ENCODE measurements at places on chromosomes 5 and 9.
A peak's percentile ranks its signal among the peaks of the same experiment; 100 is the strongest.

DNA sequence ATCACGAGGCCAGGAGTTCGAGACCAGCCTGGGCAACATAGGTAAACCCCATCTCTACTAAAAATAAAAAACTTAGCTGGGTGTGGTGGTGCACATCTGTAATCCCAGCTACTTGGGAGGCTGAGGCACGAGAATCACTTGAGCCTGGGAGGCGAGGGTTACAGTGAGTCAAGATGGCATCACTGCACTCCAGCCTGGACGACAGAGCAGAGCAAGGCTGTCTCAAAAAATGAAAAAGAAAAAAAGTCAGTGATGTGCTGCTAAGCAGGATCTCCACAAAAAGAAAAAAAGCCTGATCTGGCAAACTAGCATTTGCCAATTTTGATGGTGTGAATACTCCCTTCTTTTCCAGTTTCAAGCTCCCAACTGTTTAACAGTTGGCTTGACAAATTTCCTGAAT is 21.9 kb downstream of the F2R start:
- no peak for DNase-seq

GRCh38 chr9:86599561-86599960 is 245.4 kb upstream of the TUT7 start:
- no peak for DNase-seq

GRCh38 chr9:35646153-35646532 is 4.6 kb downstream of the SIT1 start:
- no peak for DNase-seq

GRCh38 chr9:25716220-25716872 is 38.1 kb upstream of the TUSC1 start:
- DNase-seq: peak; percentile 3

GRCh38 chr5:127236254-127236653 is 54.3 kb upstream of the MEGF10 start:
- DNase-seq: no peak

DNA sequence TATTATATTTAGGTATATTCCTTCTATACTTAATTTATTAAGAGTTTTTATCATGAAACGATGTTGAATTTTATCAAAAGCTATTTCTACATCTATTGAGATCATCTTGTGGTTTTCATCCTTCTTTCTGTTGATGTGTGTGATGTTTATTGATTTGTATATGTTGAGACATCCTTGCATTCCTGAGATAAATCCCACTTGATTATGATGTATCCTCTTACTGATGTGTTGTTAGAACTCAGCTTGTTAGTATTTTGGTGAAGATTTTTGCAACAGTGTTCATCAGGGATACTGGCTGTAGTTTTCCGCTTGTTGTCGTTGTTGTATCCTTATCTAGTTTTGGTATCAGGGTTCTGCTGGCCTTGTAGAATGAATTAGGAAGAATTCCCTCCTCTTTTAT is 213.6 kb downstream of the GDNF start:
- DNase-seq: no peak

DNA sequence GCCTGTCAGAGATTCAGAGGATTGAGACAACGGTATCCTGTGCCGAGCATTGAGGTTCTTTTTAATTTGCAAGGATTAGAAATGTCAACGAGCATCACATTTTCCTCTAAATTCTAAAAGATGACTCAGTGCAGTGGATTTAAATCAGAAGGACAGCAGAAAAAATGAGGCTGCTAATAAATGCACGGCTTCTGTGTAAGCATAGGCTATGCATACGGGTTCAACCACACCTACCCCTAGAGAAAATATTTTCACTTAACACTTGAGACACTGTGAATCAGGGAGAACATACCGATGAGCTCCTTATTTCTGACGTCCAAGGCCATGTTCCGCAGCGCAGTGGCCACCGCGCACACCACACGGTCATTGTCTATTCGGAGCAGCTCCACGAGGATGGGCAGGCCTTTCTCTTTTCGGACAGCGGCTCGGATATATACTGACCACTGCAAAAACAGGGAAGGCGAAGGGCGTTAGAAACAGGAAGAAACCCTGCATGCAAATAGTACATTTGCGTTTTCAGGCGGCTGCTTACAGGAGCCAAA is 321.4 kb upstream of the DAP start:
- no peak for DNase-seq

DNA sequence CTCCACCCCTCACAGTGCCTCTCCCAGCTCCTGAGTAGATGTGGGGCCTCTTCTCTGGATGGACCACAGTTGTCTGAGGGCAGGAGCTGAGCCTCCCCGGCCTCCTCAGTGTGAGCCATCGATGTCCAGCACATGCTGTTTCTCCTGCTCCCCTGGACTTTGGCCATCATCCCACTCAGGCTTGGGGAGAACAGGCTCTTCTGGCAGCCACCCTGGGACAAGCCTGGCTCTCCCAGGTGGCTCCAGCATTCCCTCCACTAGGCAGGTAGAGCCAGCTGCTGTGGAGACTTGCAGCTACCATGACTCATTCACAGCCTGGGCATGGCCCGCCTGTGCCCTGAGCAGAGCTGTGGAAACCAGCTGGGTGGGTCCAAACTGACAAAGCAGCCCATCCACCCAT is 77.0 kb downstream of the CSNK1A1 start:
- no peak for DNase-seq

DNA sequence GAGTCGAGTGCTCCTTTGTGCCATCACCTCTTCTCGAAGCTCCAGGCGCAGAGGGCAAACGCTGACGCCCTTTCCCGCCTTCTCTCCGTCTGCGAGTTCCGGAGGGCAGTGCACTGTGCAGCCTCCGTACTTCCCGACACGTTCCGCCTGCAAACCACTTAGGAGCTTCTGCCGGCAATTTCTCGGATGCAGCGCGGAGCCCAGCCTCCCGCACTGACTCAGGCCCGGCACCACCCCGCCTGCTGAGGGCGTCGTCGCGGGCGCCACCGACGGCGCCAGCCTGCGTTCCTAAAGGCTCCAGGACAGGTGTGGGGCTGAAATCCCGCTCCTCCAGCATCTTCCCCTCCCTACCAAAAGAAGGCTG is 9.3 kb upstream of the TRIM36 start:
- DNase-seq: no peak

GRCh38 chr5:147972076-147972840 is 65.9 kb upstream of the C5orf46 start:
- no peak for DNase-seq

DNA sequence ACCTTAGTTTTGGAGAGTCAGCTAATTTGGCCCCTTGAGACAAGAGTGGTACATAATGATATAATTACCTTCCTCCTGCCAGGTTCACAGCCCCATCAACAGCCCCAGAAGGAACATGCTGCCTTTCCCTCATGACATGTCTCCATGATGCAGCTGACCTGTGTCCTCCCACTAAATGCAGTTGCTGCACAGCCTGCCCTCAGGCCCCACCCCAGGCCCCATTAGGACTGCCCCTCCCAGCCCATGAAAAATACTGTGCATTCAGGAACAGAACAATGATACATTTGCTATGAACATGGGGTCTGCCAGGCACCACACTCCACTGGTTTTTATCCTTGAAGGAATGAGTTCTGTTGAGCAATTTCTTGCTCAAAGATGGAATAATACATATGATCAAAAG is 176.4 kb downstream of the C5orf15 start:
- DNase-seq: no peak

GRCh38 chr9:134498814-134499166 is 142.8 kb upstream of the COL5A1 start:
- no peak for DNase-seq

DNA sequence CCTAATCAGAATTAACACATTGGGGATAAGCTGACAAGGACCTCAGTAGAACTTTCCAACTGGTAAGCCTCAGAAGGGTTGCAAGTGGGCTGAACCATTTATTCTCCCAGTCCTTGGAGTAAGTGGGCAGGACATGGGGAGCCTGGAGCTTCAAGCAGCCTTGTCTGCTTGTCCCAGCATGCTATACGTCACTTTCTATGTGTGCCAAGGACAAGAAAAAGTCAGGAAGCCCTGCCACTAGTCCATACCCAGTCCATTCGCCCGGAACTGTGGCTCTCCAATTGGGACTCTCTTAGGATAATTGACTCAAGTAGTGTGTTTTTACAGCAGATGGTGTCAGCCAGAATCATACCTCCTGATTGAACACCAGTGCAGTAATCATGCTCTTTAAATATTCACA is 62.6 kb upstream of the FRRS1L start:
- DNase-seq: no peak

All from SHP77 treated with DMSO at 0.1 percent for 48 hours (cell line).